ENCODE measurements at places on chromosomes 3 and 15.

GRCh38 chr15:73921254-73921925, 4.9 kb upstream of the LOXL1 start:
- no peak for DNase-seq

GRCh38 chr3:173003471-173003870, 137.6 kb downstream of the SPATA16 start:
- DNase-seq = no peak

GRCh38 chr3:114112696-114113095, 56.2 kb downstream of the QTRT2 start:
- DNase-seq = no peak

- DNase-seq = no peak
Observed at GRCh38 chr3:105979961-105980360, 111.1 kb upstream of the CBLB start.

GRCh38 chr3:48565591-48566400, 2.2 kb upstream of the UCN2 start:
- no peak for DNase-seq

Data from stimulated activated CD4-positive, alpha-beta T cell treated with anti-CD3 and anti-CD28 coated beads, TNF-alpha, amount 100 ng/mL, for 1 hour (primary cell).